BJ (cell line): ENCODE measurements at places on chromosomes 5 and 9.

DNA sequence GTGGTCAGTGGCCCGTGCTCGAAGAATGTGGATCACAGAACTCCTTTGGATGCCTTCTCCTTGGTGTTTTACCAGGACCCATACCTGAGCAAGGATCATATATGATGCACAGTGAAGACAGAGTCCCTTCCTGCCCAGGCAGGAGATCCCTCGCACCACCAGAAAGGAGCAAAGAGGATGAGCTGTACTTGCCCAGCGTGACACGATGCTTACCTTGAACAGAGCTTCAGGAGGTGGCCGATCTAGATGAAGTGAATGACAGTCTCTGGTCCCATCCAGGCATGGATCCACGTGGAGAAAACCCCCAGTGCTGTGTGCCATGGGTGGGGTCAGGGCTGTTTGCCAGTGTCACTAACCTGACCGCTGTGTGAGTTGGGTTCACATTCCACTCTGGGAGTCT, 455.4 kb downstream of the GADD45G start:
- DNase-seq = no peak

DNA sequence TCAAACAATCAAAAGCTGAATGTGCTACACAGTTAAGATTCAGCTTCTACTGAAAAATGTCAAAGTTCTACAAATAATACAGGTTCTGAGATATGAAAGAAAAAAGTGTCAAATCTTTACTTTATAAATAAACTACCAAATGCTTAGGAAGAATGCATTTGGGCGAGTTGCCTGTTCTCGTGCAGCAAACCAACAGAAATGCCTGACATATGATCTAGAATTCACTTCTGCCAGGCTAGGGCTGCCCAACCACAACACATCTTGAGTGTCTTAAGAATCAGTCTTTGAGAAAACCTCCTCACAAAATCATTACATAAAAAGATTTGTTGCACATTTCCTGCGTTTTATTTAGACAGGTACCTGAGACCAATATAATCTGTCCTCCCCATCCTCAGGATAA, 42.2 kb downstream of the ANKH start:
- no peak for DNase-seq

GRCh38 chr5:33846851-33847250, 44.9 kb downstream of the ADAMTS12 start:
- no peak for DNase-seq

DNA sequence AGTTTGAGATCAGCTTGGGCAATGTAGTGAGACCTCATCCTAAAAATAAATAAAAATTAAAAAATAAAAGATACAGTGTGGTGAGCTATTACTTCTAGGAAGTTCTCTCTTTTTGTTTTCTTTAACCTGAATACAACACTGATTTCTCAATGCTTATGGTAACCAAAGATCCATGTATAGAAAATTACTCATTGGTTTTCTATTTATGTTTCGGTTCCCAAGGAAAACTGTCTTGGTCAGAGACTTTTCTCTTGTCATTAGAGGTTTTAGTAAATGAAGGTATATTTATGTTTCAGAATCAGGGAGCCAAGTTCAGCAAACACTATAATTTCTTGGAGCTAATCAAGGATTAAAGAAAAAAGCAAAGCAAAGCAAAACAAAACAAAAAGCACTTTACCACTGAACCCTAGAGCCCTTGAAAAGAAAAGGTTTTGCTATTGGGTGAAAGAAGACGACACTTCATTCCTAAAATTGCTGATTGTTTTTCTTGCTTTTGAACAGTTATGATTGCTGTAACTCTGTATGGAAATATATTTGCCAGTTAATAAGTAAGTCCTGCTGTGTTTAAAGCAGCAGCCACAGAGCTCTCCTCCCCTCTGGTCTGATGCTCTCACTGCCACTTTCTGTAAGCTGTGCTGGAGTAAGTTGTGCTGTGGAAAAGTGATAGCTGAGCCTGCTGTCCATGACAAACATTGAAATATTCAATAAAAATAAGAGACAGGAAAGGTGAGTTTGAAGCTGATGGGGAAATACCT, 298.2 kb downstream of the CD180 start:
- DNase-seq = no peak

DNA sequence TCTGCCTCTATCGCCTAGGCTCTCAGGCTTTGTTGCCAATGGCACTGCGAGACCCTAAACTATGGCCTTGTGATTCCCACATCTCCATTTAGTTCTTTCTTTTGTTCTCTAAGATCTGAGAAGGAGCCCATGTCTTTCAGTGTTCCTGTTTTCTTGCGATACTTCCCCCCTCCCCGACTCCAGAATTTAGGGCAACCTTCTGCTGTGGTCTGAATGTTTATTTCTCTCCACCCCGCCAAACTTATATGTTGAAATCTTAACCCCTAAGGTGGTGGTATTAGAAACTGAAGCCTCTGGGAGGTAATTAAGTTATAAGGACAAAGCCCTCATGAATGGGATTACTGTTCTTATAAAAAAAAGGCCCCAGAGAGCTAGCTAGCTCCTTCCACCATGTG, 6.4 kb downstream of the TMC1 start:
- DNase-seq = no peak

DNA sequence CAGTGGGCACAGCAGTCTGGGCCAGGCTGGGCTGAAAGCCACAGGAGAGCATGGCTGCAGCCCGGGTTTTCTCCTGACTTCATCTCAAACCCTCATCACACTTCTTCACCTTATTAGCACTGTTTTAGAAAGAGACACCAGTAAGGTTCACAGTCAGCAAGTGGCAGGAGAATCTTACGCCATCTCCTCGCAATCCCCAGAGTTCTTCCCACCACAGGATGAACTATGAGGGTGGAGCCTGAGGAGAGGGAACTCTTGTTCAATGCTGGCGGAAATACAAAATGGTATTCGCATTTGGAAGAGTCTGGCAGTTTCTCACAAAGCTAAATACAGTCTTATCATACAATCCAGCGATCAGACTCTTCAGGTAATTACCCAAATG, 14.7 kb downstream of the BICD2 start:
- DNase-seq = no peak

GRCh38 chr5:14676320-14676719, 11.8 kb downstream of the OTULIN start:
- no peak for DNase-seq

GRCh38 chr9:92385953-92386352, 18.4 kb downstream of the OGN start:
- DNase-seq = no peak

DNA sequence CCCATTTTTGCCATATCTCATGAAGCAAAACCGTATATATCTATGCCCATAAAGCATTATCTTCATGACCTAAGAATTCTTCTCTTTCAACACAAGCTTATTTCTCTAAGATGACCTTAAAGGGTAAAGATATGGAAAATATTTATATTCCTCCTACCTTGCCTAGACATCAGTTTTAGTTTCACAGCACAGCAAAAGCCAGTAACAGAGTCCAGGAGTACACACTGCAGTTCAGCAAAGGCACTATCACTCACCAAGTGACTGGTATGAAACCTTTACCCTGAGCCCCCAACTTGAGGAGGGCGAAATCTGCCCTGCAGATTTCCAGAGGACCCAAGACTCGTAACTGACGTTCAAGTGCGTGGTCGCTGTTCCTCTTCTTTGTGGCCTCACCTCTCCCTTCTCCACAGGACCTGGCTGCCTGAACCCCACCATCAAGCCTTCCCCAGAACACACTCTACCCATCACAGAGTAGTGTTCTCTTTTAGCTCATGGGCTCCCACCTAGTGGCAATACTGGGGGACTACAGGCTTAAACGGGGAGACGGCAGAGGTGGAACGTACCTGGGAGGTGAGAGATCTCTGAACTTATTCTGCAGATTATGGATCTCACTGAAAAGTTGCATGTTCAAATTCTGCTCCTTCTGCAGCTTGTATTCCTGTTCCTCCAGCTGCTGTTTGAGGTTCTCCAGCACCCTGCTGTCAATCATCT, 141.0 kb downstream of the CDK5RAP2 start:
- DNase-seq = no peak

DNA sequence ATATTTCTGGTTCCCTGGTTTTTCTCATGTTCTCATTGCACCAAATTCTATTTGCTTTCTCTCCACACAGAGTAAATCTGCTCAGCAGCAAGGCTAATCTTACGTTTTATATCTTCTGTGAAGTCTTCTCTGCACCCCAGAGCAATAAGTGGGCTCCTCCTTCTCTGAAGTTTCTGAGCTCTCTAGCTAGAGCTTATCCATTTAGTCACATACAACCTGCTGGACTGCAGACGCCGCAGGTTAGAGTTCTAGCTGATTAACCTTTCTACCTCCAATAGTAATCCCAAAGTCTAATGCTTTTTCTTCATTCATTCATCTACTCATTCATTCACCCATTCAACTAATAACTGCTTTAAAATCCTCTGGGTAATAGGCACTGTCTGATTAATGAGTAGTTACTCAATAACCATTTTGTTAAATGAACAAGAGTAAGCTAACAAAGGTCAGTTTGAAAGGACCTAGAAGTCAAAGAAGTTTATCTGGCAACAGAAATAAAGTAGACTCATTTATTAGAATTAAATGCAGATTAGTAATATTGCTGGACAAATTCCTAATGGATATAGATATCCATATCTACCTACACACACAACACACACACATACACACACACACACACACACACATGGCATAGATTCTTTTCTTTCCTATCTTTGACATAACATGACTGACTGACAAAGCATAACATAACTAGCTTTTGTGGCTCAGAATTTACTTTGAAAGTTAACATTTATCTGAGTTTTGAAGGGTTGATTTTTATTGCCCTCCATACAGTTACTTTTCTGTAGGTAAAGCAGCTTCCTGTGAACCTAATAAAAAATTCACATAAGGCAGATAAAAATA, 984.6 kb upstream of the SEMA6A start:
- DNase-seq = no peak

DNA sequence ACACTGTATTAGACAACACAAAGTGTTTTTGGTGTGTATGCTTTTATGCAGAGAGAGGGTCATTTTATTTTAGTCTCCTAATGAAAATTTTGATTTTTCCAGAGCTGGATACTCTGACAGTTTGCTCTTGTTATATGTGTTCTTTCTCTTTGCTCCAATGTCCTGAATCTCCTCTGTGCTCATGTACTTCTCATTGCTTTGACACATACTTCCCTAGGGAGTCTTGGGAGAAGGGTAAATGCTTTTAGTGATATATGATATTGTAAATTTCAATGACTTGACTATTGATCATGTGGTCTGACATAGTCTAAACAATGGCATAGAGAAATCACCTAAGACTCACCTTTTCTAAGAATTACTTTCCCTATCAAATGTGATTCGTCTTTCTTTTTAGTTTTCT, 972.6 kb upstream of the EDIL3 start:
- DNase-seq = no peak

DNA sequence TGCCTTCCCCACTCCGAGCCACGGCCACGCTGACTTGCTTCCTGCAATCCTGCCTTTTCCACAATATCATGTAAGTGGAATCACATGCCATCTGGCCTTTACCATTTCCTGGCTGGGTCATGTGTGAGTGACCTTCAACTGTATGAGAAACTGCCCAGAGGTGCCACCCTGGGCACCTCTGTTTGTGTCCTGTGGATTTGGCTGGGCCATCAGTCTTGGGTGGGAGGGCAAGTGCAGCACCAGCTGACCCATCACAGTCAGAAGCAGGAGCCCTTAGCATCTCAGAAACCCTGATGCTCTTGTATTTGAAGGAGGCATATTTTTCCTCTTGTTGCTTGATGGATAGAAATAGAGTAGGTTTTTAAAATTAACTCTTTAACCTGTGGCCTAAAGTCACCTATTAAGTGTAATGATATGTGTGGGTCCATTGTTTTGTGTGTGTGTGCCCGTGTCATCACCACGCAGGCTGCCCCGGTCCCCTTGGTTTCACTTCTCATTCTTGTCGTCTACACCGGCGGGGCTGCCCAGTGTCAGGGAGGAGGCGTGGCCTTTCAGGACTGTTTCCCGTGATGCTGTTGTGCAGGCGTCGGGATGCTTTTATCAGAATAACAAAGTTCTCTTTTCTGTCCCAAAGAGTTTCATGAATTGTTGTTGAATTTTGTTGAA, 52.1 kb upstream of the CACNA1B start:
- DNase-seq = no peak

GRCh38 chr9:131516930-131517329, 14.1 kb downstream of the UCK1 start:
- DNase-seq = no peak

DNA sequence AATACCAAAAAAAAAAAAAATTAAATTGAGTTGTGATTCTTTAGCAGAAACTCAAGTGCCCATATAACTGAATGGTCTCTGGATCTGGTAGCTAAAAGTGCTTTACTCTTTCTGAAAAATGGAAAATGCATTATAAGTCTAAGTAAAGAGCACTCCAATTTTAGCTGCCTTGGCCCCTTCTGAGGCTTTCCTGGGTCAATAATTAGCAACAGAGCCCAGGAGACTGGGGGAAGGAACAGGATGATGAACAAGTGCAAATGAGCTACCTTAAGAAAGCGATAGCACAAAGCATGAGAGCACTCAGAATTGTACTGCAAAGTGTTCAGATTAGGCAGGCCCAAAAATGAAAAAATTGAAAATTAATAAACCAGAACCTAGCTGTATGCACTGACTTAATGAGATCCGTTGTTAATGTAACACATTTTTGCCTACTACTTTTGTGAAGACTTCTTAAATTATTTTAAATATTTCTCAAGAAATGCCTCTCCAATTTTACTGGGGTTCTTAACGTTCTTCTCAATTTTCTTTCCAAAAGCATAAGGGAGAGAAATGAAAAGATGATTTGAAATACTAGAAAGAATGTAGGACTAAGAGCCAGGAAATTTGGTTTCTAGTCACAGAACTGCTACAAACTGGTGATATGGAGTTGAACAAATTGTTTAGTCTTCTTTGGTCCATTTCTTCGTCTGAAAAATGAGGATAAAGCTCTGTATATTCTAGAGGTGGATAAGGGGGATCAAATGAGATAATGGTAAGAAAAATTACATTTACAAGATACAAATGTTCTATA, 566.1 kb downstream of the PDE4D start:
- DNase-seq = no peak

DNA sequence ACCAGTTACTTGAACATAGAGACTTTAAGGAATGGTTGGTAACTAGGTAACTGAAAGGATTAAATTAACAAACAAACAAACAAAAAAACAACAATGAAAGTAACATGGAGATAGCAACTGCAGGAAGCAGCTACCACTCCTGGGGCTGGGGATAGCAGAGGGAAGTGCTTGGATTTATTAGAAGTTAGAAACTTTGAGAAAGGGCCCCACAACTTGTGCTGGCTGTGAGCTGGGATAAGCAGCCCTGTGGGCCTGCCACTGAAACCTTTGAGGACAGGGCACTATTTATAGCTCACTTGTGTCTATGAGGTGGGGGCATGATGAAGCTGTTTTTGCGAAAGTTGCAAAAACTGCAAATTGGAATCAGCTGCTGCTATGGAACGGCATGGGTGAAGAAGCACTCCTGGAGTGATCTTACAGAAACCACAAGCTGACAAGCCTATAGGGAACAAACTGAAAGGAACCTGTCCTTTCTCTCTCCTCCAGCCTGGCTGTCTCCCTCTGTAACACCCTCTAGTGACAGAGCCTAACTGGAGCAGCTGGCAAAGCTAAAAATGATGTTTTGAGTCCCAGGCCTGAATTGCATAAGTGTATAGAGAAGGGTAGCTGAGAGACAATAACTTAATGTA, 91.4 kb upstream of the RANBP6 start:
- no peak for DNase-seq
